Activated CD8-positive, alpha-beta T cell treated with anti-CD3 and anti-CD28 coated beads, Interleukin-2, amount 10 ng/mL, durations not matched to agents 7 days and 5 days (primary cell): ENCODE measurements at places on chromosomes 7 and 10. TPM values are rescaled to one million over a fixed set of nuclear protein-coding genes. Genes with fewer than 3 reads are reported as not detected.
A peak's percentile ranks its signal among the peaks of the same experiment; 100 is the strongest.

- H3K4me1 ChIP-seq = peaks cover 52% of the 10 kb centered on the region
- peak overlapping the region; percentile 95 for H3K4me3 ChIP-seq
- H3K27ac ChIP-seq = peak overlapping the region; percentile 97
These were observed 683 bp downstream of the INSIG1 start for GRCh38 chr7:155298288-155298833.

DNA sequence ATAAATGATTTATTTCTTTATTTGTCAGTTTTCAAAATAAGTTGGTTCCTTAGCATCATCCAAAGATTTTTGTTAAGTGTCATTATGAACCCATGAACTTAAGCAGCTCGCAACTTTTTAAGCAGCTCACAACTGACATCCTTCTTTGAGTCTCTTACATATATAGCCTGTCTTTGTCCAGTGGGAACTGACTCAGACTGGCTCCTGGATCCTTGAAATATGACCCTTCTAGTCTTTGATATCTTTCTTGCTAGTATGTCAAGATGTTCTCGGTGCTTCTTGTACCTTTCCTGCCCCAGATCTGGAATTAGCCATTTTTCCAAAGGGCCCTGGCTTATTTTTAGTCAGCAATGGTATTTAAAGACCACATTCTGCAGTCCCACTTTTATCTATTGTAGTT is 53.9 kb upstream of the ARID5B start:
- no peak overlapping the region for H3K27ac ChIP-seq
- no peak overlapping the region for H3K4me3 ChIP-seq
- no peak for DNase-seq
- H3K27me3 ChIP-seq = no peaks in the 10 kb centered on the region
- H3K4me1 ChIP-seq = peaks cover 6% of the 10 kb centered on the region

DNA sequence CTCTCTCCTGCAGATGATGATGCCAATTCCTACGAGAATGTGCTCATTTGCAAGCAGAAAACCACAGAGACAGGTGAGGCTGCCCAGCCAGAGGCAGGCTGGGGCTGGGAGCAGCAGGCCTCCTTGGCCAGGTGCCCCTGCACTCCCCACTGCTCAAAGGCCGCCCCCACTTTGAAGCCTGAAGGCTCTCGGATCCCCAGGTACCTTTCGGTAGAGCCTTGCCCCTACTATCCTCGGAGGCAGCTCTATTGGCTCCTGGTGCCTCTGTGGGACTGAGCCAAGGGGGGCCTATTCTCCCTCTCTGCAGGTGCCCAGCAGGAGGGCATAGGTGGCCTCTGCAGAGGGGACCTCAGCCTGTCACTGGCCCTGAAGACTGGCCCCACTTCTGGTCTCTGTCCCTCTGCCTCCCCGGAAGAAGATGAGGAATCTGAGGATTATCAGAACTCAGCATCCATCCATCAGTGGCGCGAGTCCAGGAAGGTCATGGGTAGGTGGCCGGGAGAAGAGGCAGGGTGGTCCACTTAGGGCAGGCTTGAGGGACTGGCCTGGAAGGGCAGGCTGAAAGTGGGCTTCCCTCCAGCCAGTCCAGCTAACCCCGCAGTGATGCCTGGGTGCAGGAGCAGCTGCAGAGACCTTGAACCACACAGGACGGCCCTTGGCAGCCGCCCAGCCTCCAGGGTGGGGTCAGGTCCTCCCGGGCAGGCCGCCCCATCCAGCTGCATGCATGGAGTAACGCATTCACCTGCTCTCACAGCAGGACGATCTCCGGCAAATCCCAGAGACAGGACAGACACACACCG is 14.1 kb downstream of the LAT2 start:
- H3K27ac ChIP-seq = peak overlapping the region; percentile 39
- no peaks in the 10 kb centered on the region for H3K27me3 ChIP-seq
- peaks cover 15% of the 10 kb centered on the region for H3K4me1 ChIP-seq
- DNase-seq = no peak

- no peak for DNase-seq
- no peak overlapping the region for H3K4me3 ChIP-seq
- no peak overlapping the region for H3K27ac ChIP-seq
- H3K27me3 ChIP-seq = no peaks in the 10 kb centered on the region
- peaks cover 25% of the 10 kb centered on the region for H3K4me1 ChIP-seq
- peaks cover 5% of the 10 kb centered on the region for H3K36me3 ChIP-seq
These were observed 6.9 kb downstream of the LRRC27 start for GRCh38 chr10:132338876-132339275.

DNA sequence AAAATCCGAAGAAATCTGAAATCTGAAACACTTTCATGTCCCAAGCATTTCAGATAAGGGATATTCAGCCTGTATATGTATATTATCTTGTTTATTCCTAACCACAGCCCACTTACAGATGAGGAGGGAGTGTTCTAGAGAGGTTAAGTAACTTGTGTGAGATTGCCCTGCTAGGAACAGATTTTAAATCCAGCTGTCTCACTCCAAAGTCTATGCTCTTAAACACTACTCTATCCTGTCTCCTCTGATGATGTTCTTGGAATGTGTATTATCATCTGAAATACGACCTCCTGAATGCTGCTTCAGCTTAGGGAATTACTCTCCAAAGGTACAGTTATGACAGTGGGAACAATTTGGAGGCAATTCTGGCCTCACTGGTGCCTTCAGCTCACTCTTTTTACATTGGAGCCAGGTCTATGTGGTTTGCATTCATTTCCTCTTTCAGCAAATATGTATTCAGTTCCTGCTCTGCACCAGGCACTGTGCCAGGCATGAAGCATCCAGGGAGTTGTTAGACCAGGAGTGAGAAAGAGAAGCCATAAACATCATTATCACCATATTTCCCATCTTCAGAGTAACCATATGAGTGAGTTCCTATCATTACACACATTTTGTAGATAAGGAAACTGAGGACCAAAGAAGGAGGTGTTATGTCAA is 70.2 kb downstream of the NOC3L start:
- peaks cover 35% of the 10 kb centered on the region for H3K27me3 ChIP-seq
- H3K36me3 ChIP-seq = no peaks in the 10 kb centered on the region
- no peak overlapping the region for H3K4me3 ChIP-seq
- no peak overlapping the region for H3K27ac ChIP-seq

DNA sequence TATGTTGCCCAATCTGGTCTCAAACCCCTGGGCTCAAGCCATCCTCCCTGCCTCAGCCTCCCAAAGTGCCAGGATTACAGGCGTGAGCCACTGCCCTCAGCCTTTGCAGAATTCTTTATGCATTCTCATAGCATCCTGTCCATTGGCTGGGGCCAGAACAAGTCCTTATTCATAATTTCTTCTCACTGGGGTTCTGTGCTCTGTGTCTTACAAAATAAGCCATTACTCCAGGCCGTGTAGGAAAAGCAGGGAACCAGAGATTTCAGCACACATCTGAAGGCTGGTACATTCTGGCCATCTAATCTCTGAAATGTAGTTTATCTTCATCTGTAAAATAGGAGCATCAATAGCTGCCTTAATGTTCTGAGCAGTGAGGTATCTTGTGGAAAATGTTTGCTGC is 10.3 kb upstream of the OCM start:
- H3K27me3 ChIP-seq = no peaks in the 10 kb centered on the region
- no peak for DNase-seq
- H3K27ac ChIP-seq = no peak overlapping the region

GRCh38 chr7:158645842-158646241 is 58.2 kb upstream of the PTPRN2 start:
- H3K4me3 ChIP-seq = no peak overlapping the region
- peaks cover 9% of the 10 kb centered on the region for H3K4me1 ChIP-seq
- no peak for DNase-seq
- no peaks in the 10 kb centered on the region for H3K27me3 ChIP-seq
- H3K27ac ChIP-seq = no peak overlapping the region
- peaks cover 81% of the 10 kb centered on the region for H3K36me3 ChIP-seq

- no peak overlapping the region for H3K4me3 ChIP-seq
- H3K36me3 ChIP-seq = no peaks in the 10 kb centered on the region
- no peak overlapping the region for H3K27ac ChIP-seq
- no peaks in the 10 kb centered on the region for H3K27me3 ChIP-seq
- H3K4me1 ChIP-seq = no peaks in the 10 kb centered on the region
These were observed 119.0 kb upstream of the FEZF1 start for GRCh38 chr7:122423591-122423990.

DNA sequence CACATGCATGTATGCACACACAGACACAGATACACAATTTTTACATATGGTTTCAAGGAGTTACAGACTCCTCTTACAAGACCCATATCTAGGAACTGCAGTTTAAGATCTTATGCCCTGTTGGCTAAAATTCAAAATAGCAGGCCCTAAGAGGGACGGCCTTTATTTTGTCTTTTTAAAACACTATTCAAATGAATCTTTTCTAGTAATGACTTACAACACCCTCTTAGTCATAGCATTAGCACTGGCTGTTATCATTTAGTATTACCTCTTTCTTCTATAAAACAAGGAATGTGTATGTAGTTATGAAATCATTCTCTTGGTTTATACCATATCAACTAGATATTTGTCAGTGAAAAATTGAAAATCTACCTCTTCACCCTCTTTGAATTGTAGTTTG is 15.3 kb downstream of the PAPSS2 start:
- H3K4me3 ChIP-seq = no peak overlapping the region
- H3K4me1 ChIP-seq = peaks cover 5% of the 10 kb centered on the region
- H3K27ac ChIP-seq = no peak overlapping the region
- H3K27me3 ChIP-seq = peaks cover 11% of the 10 kb centered on the region
- H3K36me3 ChIP-seq = no peaks in the 10 kb centered on the region

GRCh38 chr7:111568870-111569462 is 6.7 kb upstream of the IMMP2L start:
- no peak overlapping the region for H3K4me3 ChIP-seq
- no peaks in the 10 kb centered on the region for H3K4me1 ChIP-seq
- H3K36me3 ChIP-seq = no peaks in the 10 kb centered on the region
- peaks cover 17% of the 10 kb centered on the region for H3K27me3 ChIP-seq
- no peak for DNase-seq

DNA sequence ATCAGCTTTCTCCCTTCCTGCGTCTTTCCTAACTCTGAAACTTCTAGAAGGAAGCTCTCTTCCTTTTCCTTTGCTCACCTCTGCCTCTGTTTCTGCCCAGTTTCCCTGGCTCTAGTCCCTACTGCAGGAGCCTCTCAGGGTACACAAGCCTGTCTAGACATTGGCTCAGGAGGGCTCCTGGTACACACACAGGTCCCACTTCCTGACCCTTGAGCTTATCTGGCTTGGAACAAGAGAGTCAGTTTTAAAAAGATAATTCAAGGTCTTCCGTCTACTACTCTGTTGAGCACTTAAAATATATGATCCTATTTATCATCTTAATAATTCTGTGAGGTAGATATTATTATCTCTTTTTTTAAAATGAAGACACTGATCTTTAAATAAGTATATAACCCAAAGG is 140.7 kb downstream of the RTKN2 start:
- no peaks in the 10 kb centered on the region for H3K27me3 ChIP-seq
- peaks cover 5% of the 10 kb centered on the region for H3K4me1 ChIP-seq
- DNase-seq = no peak
- H3K4me3 ChIP-seq = no peak overlapping the region
- H3K27ac ChIP-seq = no peak overlapping the region
- H3K36me3 ChIP-seq = peaks cover 28% of the 10 kb centered on the region

DNA sequence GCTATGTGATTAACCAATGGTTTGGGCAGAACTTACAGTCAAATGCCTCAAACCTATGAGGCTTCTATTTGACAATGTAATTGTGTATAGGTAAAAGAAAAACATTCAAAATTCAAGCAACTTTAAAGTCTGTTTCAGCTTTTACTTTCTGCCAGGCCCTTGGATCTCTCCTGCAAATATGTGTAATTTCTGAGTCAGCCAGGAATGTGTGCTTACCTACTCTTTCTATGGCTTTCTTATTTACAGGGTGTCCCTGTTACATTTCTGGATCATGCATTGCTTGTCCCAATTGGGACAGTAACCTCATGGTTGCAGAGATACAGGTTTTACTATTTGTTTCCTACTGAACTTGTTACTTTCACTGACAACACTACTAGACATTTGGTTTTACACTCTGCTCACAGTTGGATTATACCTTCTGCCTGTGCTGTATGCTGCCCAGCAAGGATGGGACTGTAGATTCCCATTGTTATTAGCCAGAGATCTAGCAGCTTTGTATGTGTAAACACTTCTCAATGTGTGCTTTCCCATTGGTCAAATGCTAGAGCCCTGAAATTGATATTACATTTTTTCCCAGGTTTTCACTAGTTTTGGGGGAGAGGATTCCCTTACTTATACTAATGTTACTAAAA is 355.3 kb downstream of the ARL4A start:
- H3K27me3 ChIP-seq = peaks cover 2% of the 10 kb centered on the region
- H3K36me3 ChIP-seq = no peaks in the 10 kb centered on the region
- H3K27ac ChIP-seq = no peak overlapping the region
- H3K4me1 ChIP-seq = no peaks in the 10 kb centered on the region

GRCh38 chr7:14196555-14196954 is 207.1 kb upstream of the ETV1 start:
- H3K4me3 ChIP-seq = no peak overlapping the region
- no peak overlapping the region for H3K27ac ChIP-seq
- DNase-seq = no peak
- no peaks in the 10 kb centered on the region for H3K27me3 ChIP-seq

GRCh38 chr10:119251315-119251708 is 43.9 kb downstream of the GRK5 start:
- H3K27me3 ChIP-seq = no peaks in the 10 kb centered on the region
- DNase-seq = no peak
- H3K4me1 ChIP-seq = peaks cover 13% of the 10 kb centered on the region
- H3K27ac ChIP-seq = no peak overlapping the region

PPP1R9A gene
- total RNA-seq = not detected

TAC1 gene
- not detected for total RNA-seq

ZWINT gene
- 119 TPM for total RNA-seq
